ENCODE measurements at places on chromosomes 4 and X.

DNA sequence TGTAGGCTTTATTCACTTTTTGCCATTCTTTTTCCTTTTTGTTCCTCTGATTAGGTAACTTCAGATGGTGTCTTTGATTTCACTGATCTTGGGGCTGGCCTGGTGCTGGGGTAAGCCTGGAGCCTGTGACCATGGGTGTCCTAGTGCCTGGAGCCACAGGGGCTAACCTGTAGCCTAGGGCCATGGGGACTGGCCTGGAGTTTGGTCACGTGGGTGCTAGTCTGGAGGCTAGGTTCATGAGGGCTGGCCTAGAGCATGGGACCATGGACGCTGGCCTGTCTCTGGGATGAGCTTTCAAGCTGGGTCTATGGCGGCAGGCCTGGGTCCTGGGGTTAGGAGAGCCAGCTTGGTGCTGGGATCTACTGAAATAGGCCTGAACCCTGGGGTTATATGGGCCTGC, 32.2 kb upstream of the ALG13 start:
- no peak for DNase-seq

- DNase-seq, result no peak
These were observed 401.6 kb upstream of the EPHA5 start for GRCh38 chr4:66071911-66072310.

DNA sequence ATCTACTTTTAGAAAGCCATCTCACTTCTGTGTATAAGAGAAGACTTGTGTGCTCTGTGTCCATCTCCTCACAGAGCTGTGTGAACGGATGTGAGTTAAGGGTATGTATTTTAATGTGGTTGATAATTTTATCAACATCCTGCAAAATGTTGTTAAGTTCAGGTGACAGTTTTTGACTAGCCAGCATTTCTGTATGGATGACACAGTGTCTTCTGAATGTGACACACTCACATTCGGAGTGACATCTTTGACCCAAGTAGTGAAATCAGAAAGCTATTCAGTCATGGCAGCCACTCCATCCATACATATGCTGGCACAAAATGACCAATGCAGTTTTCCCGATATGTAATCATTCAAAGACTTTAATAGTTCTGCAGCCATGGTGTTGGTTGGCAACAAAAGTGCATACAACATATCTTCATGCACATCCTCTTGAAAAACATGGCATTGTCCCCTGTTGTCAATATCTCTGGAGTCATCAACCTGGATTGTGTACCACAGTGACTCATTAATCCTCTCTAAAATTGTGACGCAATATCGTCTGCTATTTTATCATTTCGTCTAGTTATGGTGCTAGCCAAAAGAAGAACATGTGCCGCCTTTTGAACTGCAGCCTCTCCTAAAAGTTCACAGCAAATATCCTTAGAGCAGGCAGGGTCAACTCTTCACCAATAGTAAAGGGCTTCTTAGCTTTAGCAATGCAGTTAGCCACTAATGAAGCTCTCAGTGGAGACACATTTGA, 6.8 kb upstream of the FGF2 start:
- no peak for DNase-seq

- DNase-seq, result peak; percentile 59
These were observed 94.7 kb upstream of the NAP1L5 start for GRCh38 chr4:88792268-88792781.

- no peak for DNase-seq
These were observed 254.5 kb downstream of the SPRY1 start for GRCh38 chr4:123651066-123651465.

DNA sequence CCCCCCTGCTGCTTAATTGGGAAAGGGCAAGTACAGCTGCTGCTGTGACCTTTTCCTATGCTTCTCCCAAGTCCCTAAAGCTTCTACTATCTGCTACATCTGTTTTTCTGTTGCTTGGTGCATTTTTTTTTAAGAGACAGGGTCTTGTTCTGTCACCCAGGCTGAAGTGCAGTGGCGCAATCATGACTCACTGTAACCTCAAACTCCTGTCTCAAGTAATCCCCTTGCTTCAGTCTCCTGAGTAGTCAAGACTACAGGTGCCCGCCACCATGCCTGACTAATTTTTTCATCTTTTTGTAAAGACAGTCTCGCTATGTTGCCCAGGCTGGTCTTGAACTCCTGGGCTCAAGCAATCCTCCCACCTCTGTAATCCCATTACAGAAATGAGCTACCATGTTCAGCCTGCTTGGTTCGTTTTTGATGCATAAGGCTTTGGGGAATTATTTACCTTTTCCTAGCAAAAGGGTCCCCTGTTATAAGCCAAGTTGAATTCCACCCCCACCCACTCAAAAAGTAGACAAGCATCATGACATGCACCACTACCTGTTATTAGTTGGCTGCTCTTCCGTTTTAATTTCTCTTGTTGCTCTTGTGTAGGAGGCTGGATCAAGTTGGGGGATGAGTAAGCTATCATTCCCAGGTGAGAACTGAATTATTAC, 39.6 kb downstream of the DGKK start:
- no peak for DNase-seq

GRCh38 chrX:106702636-106703035, 23.9 kb upstream of the RNF128 start:
- DNase-seq, result no peak

- DNase-seq, result no peak
These were observed 116.9 kb downstream of the RASL11B start for GRCh38 chr4:52979020-52979419.

GRCh38 chr4:3659131-3659530, 107.1 kb upstream of the ADRA2C start:
- DNase-seq, result no peak

- no peak for DNase-seq
These were observed 956.9 kb upstream of the NDST4 start for GRCh38 chr4:116070283-116070682.

DNA sequence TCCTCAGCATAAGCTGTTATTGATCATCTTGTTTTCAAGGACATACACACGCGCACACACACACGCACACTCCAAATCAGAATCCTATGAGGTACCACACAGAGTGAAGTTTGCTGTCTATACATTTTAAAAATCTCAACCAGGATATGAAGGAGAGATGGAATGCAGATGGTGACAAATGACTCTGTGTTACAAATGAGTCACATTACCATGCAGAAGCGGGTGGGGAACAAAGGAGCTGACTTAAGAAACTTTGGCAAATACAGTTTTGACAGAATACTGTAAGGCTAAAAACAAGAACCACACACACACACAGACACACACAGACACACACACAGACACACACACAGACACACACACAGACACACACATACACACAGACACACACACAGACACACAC, 81.7 kb downstream of the RELL1 start:
- DNase-seq, result peak; percentile 4

- DNase-seq, result no peak
These were observed 62.4 kb downstream of the ARHGAP10 start for GRCh38 chr4:147794314-147794680.

GRCh38 chrX:10198254-10198653, 41.5 kb downstream of the CLCN4 start:
- DNase-seq, result no peak

GRCh38 chr4:7067452-7068278, at the start of gene GRPEL1:
Gene GRPEL1 (minus strand): TSS chr4:7068064. CDS start chr4:7068032, 32 bp downstream.
- peak; percentile 96 for DNase-seq

- DNase-seq, result no peak
These were observed 1618.1 kb downstream of the C4orf33 start for GRCh38 chr4:130714006-130714405.

DNA sequence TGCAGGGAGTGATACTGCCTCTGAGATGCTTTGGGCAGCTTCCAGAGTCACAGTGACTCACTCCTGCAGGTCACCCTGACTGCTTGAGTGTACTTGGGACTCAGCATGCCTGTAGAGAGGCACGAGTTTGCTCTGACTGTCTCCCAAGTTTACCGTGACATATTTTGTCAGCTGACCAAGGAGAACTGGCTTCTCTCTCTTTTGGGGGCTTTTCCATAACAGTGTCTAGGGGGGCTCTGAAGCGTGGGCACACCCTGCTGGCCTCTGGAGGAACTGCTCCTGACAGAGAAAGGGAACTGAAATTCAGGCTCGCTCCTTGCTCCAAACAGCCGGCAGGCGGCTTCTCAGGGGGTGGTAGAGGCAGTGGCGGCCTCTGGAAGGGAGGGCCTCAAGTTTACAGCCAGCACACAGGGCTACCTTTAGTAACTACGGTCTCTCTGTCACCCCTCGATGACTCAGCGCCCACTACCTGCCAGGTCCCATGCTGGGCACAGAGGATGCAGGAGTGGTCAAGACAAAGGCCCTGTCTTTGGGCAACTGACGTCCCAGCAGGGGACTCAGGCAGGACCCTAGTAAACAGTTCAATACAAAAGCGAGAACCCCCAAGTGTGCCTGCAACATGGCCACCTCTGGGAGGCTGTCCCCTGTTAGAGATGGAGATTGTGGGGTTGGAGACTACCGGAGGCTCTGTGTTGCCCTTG, 17.8 kb downstream of the ZNF185 start:
- DNase-seq, result peak; percentile 7

DNA sequence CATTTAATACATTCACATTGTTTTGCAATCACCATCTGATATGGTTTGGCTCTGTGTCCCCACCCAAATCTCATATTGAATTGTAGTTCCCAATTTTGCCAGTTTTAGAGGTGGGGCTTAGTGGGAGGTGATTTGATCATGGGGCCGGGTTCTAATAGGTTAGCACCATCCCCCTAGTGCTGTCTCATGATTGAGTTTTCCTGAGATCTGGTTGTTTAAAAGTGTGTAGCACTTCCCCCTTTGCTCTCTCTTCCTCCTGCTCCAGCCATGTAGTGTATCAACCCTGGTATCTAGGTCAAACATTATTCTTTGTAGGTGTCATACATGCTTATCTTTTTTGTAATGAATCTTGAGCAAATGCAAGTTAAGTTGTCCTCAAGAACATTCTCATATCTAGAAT, 83.3 kb upstream of the KIT start:
- no peak for DNase-seq

DNA sequence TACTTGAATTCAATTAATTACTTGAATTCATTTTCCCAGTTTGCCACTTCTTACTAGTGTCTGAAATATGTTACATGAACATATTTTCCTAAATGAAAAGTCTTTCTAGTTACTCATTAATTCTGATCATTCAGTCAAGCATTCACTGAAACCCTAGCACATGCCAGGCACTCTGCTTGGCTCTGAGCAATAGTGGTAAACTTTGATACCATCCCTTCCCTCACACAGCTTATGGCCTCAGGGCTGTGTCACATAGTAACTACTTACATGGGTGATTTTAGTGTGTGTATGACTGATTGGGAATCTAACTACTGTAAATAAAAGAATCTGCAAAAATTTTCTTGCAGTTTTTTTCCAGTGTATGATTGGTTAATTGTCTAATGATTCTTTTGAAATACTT, 32.7 kb downstream of the METAP1 start:
- DNase-seq, result no peak

- no peak for DNase-seq
These were observed 35.9 kb upstream of the LRAT start for GRCh38 chr4:154707877-154708276.

DNA sequence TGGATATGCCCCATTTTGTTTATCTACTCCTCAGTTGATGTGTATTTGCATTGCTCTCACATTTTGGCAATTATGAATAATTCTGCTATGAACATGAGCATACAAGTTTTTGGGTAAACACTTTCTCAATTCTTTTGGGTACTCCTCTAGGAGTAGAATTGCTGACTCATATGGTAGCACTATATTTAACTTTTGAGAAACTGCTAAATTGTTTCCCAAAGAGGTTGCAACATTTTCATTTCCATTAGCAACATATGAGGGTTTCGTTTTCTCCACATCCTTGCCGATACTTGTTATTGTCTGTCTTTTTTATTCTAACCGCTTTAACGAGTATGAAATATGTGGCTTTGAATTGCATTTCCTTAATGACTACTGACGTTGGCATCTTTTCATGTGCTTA, 185.4 kb downstream of the TSPAN5 start:
- DNase-seq, result no peak
